Activated T-cell treated with anti-CD3 and anti-CD28 coated beads, Interleukin-2, amount 50 U/mL, for 24 hours (primary cell): ENCODE measurements at places on chromosomes 12 and 14.
A peak's percentile ranks its signal among the peaks of the same experiment; 100 is the strongest.

GRCh38 chr14:76950055-76951020 lies 78.2 kb downstream of the IRF2BPL start:
- DNase-seq, result no peak

DNA sequence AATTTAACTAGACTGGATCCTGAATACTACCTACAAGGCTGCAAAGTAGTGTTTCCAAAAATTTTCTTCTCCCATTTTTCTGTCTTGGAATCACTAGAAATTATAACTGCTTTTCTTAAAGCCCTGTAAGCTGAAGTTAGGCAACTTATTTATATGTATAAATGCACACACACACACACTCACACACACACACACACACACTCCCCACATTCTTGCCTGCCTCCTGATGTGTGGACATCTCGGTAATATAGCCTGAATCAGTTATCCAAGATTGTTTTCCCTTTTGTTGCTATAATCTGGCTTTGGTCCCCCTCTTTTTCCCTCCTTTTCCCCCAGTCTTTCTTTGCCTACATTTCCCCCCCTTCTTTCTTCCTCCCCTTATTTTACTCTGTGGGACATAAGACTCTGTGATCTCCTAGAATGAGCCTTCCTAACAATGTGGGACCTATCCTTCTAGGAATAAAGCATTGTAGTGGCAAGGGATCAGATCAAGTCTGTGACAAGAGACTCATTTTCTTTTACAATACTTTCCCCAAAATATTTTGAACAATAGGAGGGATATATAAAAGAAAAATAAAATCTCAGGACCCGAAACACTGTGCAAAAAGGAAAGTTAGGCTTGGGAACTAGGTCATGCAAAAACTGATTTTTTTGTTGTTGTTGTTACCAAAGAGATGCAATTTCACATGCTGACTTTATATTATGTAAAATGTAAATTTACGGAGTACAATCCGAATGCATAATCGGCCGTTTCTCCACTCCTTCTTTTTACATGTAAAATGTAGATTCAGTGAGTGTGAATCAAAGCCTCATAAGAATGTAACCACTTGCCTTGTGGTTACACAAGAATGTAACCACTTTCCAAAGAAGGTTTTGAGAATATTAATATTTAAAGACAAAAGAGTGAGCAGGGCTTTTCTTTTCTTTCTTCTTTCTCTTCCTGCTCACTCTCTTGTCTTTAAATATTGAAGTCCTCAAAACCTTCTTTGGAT lies 26.3 kb upstream of the CD69 start:
- DNase-seq, result no peak

- no peak for DNase-seq
These were observed 780 bp downstream of the TBC1D15 start for GRCh38 chr12:71840231-71840847.

DNA sequence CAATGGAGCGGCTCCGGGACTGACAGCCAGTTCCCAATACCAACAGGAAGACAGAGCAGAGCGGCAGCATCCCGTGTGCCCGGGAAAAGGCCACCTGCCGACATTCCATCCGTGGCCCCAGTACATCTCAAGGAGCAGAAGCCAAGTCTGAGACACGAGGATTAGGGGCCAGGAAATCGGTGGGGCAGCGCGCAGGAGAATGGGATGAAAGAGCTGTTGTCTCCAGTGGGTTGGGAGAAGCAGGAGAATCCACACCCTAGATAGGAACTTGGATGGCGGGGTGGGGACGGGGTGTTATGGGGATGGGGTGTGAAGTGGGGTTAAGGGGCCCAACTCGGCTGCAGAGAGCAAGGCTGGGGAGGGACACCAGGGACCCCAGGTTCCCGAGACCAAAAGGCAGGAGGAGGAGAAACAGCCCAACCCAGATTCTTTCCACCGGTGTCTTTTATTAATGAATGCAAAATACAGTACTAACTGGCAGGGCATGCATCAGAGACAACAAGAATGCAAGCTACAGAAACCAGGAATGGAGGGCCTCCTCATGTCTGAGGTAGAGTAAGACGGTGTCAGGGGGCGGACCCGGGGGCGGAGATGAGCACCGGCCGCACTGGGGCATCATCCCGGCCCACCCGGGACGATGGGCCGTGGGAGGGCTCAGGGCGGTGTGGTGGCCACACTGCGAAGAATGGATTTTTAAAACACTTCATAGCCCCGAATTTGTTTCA lies 50.3 kb downstream of the BEGAIN start:
- DNase-seq, result peak; percentile 3

GRCh38 chr12:65152596-65152995 lies 16.8 kb upstream of the LEMD3 start:
- no peak for DNase-seq

GRCh38 chr12:22573181-22573580 lies 28.8 kb upstream of the C2CD5 start:
- no peak for DNase-seq

DNA sequence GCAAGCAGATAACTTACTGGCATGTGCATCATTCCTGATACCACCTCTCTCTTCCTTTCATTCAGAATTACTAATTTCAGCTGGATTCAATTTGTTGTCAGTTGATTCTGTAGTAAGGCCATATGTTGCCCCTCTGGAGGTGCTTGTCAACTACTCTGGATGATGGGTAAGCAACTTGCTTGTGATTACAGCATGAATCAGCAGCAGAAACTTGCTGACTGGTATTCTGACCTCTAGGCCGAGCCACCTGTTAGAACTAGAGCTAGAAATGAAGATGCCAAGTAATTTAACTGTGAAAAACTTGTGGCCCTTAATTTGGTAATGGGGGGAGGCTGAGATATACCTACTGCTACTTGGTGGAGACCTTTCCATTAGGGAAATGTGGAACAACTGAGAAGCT lies 5.1 kb downstream of the RNF10 start:
- DNase-seq, result no peak

GRCh38 chr12:9943240-9943639 lies 11.1 kb upstream of the CLEC2A start:
- no peak for DNase-seq

GRCh38 chr12:53505086-53505485 lies 2.2 kb downstream of the NPFF start:
- DNase-seq, result no peak

GRCh38 chr12:6224550-6224949 lies 24.4 kb downstream of the CD9 start:
- no peak for DNase-seq

DNA sequence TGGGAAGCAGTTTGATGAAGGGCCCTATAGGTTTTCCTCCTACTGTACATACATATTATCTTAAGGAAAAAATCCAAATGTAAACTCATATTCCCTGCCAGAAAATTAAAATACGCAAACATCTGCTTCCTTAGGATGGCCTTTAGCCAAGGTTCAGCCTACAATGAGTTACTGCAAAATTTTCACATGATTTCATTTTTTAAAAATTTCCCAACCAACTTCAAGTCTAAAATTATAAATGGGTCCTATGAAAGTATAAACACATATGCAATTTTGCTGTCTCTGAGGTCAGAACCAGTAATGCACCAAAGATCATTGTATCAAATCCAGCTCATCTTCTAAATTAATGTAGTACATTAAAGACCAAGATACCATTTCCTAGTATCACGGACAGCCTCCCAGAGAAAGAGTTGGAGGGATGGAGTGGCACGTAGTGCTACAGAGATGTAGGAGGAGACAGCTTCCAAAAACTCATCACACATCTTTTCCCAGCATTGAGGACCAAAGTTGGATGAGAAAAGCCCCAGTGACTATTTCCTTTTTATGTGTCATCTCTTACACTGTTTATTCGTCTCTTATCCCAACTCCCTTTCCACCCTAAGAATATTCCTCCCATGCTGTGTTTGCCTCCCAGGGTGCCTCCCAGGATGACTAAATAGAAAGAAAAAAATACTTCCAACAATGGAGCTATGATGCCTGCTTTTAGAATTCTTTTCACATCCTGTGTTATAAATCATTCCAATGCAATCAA lies 92.3 kb upstream of the SLCO1C1 start:
- DNase-seq, result no peak

DNA sequence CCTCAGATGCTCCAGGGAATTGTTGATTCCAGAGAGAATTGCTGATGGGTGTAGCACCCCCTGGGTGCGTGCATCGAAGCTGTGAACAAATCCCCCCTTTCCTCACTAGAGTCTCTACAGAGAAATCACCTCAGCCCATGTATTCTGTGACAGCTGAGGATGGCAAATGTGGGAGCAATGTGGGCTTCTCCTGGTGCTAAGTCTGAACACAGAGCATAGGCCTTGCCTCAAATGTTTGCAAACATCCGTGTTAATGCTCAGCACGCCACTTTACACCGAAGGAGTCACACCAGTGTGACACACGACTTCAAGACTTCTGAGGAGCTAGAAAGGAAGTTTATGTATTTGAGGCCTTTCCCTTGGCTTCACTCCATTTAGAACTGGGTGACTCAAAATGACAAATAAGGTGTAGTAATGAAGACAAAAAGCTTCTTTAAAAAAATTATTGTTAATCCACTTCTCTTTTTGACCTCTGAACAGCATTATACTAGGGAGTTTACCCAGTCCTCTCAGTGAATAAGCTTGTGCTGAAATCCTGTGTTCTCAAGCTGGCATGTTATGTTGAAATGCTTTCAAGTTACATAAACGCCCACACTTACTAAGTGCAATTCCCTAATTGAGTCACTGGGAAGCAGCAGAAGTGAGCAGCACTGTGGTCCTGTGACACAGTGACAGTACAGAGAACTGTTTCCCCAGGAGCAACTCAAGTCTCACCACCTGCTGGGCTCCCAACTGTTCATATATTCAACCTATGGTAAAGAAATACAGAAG lies 92.9 kb downstream of the FAR2 start:
- DNase-seq, result no peak

DNA sequence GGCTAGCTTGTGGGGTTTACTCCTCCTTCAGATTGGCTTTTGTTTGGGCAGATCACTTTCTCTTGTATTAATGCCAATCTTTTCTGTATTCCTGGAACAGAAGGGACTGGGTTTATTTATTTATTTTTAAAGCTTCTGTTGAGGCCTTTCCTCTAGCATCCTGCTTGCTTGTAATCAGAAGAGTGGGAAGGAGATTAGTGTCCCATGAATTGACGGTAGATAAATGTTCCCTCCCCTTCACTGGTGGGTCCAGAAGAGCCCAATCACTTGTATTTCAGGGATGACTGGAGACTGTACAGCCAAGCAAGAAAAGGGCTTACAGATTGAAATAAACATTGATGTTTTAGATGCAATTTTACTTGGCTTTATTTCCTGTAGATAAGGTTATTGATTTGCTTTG lies 71.0 kb downstream of the LIN52 start:
- no peak for DNase-seq

DNA sequence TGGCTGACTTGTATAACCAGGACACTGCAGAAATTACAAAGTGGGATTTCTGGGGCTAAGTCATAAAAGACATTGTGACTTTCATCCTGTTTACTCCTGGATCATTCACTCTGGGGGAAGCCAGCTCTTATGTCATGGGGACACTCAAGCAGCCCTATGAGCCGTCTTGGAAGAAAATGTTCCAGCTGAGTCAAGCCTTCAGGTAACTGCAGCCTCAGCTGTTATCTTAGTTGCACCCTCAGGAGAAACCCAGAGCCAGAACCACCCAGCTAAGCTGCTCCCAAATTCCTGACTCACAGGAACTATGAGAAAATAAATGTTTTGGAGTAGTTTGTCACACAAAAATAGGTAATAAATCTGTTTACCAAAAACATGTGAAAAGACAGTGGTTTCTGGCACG lies 43.1 kb upstream of the GXYLT1 start:
- DNase-seq, result no peak

- no peak for DNase-seq
These were observed 319.4 kb downstream of the VRK1 start for GRCh38 chr14:97116546-97116945.

DNA sequence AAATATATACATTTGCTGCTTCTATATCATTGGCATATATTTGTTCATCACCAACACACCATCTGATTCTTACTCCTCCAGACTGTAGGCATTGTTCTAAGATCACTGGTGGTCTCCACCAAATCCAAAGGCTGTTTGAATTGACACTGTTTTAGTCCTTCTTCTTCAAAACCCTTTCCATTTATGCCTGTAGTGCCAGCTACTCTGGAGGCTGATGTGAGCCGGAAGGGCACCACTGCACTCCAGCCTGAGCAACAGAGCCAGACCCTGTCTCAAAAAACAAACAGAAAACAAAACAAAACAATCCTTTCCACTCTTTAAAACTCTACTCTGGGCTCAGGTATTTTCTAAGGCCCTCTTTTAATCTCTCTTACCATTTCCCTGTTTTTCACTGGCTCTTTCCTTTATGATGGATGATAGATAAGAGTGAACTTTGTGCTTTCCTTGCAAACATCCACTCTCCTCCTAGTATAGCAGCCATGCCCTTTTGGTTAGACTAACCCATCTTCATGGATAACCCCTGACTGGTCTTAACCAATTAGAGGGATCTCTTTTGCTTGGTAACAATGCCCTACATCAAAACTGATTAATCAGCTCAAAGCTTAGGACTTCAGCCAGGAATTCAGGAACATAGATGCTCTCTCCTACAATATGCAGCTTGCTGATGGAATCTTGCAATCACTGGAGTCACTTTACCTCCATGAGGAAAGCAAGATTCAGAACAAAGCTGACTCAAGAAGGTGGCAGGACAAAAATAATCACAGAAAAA lies 24.9 kb downstream of the SPTSSA start:
- DNase-seq, result no peak

- no peak for DNase-seq
These were observed 9.8 kb downstream of the DLK1 start for GRCh38 chr14:100736269-100737180.

DNA sequence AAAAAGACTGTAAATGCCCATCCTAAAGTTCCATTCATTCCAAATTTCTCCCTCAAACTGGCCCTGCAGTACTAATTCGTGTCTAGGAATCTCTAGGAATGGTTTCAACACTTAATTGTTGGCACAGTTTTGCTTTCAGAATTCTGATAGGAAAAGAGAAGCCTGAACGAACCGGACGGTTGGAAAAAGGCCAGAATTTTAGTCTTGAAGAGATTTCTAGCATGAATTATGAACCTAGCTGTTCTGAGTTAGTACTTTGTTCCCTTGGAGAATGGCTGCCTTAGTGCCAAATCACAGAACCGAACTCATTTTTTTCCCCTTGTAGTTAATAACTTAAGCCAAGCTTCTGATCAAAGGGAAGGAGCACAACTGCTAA lies 262.6 kb downstream of the ADAMTS20 start:
- DNase-seq, result no peak

- DNase-seq, result no peak
These were observed 21.8 kb upstream of the GXYLT1 start for GRCh38 chr12:42166501-42166900.

- peak; percentile 68 for DNase-seq
These were observed 2.8 kb upstream of the ARID2 start for GRCh38 chr12:45726603-45727300.

DNA sequence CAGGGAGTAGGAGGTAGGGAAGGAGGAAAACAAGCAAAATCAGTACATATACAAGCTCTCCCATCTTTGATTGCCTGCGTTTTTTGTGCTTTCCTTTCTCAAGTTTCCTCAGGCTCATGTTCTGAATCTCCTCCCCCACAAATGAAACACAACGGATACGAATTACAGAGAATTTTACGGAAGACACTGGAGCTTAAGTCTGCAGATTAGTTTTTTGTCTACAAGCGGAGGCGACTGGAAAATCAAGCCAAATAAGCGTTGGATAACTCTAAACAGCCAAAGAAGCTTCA lies 612 bp downstream of the WBP11 start:
- no peak for DNase-seq

- DNase-seq, result no peak
These were observed 399.4 kb upstream of the RGS6 start for GRCh38 chr14:71532790-71533189.
